ENCODE measurements at places on chromosomes 7 and 10.

DNA sequence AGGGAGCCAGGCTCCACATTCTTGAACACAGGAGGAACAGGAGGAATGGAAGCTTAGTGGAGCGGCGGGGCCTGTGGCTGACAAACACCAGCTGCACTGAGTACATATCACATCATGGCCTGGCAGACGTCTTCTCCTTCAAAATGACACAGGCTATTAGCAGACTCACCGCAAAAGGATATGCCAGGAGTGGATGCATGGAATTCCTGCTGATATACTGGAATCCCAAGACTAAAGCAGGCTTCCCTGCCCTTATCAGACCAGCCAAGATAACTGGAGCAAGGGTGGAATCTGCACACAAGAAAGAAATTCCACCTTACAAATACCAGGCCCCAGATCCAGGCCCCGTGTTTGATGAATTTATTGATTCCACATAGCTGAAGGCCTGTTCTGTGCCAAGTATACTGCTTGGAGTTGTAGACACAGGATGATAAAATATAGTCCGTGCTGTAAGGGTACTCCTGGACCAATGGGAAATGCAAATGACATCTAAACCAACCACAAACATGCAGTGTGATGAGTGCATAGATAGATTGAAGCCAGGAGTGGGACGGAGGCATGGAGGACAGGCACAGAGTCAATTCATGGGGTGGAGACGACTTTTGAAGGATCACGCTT, 480.5 kb upstream of the ZMIZ1 start:
- DNase-seq: no peak

DNA sequence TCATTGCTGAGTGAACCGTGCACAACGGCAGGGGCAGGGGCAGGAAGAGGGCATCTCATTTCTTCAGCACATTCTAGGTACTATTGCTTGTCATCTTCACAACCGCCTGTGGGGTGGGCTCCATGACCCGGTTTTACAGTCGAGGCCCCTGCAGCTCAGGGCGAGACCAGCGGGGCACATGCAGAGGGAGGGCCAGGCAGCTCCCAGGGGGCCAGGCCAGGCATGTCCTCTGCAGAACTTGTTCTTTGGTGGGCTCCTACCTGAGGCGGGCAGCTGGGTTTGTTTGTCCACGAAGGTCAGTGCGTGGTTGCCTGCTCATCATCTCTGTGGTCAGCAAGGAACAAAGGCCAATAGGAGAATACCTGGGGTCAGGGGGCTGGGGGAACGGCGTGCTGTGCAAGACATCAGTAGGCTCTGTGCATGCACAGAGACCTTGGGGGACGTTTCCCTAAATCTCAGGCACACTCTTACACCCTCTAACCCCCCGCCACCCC, 75.1 kb upstream of the LEP start:
- no peak for DNase-seq

- peak; percentile 76 for DNase-seq
These were observed 10.2 kb upstream of the CH25H start for GRCh38 chr10:89217057-89217990.

- DNase-seq: no peak
These were observed 24.8 kb upstream of the PPP2R2D start for GRCh38 chr10:131876017-131876416.

DNA sequence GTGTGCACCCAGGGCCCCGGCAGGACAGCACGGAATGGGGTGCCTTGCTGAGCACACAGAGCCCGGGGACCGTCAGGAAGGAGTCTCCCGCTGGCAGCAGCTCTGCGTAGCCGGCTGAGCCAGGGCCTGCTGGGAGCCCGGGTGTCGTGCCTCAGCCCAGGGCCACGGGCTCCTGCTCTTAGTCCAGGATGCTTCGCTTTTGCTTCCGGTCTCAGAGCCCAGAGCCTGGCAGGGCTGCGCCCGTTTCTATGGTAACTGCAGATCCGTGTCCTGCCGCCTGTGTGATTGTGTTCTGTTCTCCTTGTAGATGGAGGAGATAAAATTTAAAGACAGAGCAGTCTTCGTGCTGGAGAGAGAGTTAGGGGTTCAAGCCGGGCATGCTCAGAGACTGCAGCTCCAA, 53.7 kb upstream of the DPYSL4 start:
- DNase-seq: peak; percentile 64

GRCh38 chr7:929311-929711, 25.2 kb downstream of the ADAP1 start:
- peak; percentile 73 for DNase-seq

GRCh38 chr7:27635728-27636127, 27.0 kb downstream of the HIBADH start:
- no peak for DNase-seq

GRCh38 chr7:138125598-138126111, 49.4 kb downstream of the AKR1D1 start:
- no peak for DNase-seq

DNA sequence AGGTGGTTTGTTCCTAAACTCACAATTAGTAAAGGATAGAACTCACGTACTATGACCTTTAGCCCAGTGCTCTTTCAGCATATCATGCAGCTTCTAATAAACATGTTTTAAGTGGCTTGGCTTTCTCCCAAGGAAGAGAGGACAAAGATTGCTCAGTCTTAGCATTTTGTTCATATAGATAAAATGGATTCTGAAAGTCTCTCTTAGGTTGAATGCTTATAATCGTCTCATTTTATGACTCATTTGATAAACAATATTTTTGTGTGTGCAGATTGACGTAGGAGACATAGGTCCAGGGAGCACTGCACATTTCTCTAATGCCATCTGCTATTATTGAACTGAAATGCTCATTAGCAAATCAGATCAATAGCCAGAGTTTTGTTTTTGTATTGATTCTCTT, 44.8 kb downstream of the GNAT3 start:
- DNase-seq: no peak

GRCh38 chr10:100122780-100123179, 41.1 kb upstream of the CPN1 start:
- DNase-seq: no peak

GRCh38 chr7:101667920-101668319, 38.8 kb upstream of the MYL10 start:
- no peak for DNase-seq

DNA sequence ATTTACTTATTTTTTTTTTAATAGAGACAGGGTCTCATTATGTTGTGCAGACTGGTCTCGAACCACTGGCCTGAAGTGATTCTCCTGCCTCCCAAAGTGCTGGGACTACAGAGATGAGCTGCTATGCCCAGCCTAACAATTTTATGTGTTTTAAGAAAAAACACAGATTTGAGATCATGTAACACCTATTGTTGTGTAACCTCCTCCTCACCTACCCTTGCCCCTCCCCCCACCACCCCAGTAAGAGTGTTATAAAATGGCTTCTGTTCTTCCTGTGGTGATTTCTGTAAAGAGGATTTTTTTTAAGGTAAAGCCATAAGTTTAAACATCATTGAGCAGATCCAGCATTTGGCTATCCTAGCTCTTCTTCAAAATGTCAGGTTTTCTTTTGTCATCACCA, 7.6 kb downstream of the ARMC10 start:
- DNase-seq: no peak

DNA sequence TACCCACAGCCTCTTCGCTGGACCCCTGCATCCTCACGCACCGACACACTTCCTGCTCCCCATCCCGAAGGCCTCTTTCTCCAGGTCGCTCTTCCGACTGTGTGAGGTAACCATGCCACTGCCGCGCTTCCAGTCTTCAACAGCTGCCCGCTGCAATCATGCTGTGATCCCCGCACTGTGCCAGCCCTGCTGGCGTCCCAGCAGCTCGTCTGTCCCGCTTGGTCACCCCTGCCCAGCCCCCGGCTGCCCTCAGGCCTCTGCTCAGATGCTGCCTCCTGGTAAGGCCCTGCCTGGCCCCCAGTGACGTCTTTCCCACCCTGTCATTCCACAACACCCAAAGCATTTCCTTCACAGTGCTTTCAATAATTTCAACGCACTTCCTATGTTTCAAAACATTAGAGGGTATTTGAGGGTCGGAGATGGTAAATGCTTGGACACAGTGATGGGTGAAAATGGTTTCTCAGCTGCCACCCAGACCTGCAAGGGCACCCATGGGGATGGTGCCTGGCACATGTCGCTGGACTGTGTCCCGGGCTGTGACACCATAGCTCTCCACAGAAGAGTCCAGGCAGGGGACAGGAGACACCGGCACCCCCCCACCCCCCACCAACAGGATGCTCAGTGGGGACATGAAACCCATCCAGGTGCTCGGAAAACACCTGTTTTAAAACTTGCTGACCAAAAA, 125.2 kb downstream of the MAD1L1 start:
- peak; percentile 71 for DNase-seq

DNA sequence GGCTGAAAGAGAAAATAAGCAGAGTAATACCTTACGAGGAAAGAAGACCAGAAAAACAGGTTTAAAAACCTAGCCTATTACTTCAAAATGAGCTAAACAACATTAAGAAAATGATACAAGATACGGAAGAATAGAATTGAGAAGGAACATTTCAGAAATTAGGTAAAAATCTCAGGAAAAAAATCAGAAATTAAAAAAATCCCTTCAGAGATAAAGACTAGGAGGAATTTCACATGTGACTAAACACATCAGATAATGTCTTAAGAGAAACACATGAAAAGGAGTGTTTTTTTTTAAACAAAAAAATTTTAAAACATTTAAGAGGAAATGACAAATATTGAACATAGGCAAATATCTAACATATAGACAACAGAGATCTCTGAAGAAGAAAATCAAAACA, 33.3 kb downstream of the TNPO3 start:
- no peak for DNase-seq
